ENCODE measurements at places on chromosomes 5 and 9.

DNA sequence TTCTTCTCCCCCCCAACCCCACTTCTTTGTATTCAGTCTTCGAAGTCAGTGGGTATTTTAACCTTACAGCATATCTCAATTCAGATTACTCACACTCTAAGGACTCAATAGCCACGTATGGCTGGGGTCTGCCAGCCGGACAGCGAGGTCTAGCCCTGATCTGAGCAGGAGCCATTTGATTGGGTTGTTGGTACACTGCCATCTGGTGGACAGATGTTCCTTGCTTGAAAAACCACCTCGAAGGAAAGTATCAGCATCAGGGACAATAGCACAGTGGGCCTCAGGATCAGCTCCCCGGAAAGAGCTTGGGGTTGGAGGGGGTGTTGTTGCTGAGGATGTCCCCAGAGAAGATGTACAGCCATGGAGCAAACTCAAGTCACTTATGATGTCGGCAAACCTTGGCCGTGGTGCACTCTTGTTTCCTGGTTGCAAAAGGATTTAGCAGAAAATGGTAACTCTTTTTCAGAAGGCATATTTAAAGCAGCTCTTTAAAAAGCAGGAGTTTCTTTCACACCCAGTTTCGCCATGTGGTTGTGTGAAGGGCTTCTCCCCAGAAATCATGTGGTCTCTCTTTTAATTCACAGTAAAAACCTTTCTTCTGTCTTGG, 31.7 kb upstream of the KCNMB1 start:
- peak; percentile 22 for DNase-seq

GRCh38 chr5:115097236-115097635, 72.5 kb downstream of the TRIM36 start:
- no peak for DNase-seq

DNA sequence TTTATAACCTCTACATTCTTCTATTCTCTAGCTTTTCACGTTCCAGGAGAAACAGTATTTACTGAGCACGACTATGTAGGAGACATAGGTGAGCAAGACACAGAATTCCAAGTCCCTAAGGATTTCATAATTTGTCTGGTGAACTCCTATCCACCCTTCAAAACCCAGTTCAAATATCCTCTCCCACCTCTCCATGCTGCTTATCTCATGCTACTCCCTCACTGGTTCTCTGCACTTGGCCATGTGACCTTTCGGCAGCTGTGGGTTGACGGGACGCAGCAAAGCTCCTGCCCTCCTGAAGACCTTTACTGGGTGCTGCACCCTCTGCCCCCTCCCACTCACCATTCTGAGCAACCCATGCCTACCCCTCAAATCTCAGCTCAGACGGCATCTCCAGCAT, 173.2 kb downstream of the RGS3 start:
- no peak for DNase-seq

- DNase-seq, result no peak
Measured at GRCh38 chr5:143781993-143782520, 29.9 kb upstream of the HMHB1 start.

DNA sequence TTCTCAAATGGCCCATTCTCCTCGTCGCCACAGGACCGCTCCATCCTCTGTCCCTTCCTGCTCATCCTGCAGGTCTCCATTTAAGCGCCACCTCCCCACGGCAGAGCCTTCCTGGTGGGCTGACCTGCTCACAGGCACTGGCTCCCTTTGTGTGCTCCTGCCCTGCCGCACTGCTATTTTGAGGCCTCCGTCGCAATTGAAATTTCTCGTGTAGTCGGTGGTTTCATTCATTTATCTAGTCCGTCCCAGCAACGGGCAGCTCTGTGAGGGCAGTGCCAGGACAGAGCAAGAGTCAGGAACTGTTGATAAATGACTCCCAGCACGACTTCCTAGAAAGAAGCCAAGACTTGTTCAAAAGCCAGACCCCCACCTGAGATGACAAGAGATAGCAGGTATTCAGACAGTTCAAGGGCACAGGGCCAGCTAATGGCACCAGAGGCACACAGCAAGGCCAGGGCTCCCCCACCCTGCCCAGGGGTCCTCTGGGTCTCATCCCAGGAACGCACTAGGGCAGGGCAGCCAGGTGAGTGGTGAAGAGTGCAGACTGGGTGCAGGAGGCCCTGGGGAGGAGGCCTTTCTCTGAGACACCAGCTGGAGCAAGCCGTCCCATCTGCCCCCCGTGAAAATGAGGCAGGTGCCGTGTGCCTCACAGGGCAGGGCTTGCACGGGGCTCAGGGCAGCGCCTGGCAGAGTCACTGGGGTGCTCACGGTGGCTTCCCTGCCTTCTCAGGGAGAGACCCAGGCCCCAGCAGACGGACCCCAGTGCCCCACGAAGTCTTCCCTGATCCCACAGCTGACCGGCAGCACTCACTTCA, 36.9 kb downstream of the FAM78A start:
- DNase-seq, result no peak

DNA sequence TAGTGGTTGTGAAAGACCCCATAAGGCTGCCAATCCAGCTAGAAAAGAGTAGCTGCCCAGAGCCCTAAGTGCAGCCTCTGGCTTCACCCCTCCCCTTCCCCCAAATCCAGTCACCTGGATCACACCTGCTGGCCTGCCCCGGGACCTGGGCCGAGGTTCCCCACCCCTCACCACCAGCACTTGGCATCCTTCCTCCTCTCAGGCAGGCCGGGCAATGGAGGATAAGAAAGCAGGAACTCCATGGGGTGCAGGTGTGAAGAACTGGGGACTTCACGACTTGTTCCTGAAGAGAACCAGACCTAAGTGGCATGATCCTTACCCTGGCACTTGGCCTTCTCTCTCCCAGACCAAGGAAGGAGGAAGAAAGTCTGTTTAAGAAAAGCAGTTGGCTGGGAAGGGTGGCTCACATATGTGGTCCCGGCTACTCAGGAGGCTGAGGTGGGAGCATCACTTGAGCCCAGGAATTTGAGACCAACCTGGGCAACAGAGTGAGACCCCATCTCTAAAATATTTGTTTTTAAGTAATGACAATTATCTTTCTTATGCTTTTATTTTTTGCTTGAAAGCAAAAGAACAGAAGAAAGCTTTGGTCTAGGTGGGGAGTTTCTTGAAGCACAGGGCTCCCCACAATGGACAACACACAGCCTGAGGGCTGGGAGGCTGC, 131.1 kb downstream of the PAX5 start:
- DNase-seq, result no peak

DNA sequence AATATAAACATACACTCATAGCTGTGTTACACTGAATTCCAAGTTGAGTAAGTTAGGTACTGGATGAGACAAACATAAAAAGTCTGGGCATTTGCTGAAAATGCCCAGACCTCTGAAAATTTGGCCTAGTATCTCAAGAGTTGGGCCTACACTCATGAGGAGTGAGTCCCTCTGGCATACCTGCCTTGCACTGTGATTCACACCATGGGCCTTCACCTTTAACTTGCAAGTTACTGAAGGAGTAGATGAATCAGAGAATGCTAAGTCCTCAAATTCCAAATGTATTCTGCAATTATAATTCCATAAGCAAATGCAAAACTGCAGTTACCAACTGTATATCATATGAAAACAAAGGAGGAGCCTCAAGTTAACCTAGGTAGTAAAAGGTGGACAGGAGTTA, 32.3 kb upstream of the C9orf40 start:
- no peak for DNase-seq

- no peak for DNase-seq
Measured at GRCh38 chr9:73149371-73150067, 2.1 kb upstream of the ANXA1 start.

DNA sequence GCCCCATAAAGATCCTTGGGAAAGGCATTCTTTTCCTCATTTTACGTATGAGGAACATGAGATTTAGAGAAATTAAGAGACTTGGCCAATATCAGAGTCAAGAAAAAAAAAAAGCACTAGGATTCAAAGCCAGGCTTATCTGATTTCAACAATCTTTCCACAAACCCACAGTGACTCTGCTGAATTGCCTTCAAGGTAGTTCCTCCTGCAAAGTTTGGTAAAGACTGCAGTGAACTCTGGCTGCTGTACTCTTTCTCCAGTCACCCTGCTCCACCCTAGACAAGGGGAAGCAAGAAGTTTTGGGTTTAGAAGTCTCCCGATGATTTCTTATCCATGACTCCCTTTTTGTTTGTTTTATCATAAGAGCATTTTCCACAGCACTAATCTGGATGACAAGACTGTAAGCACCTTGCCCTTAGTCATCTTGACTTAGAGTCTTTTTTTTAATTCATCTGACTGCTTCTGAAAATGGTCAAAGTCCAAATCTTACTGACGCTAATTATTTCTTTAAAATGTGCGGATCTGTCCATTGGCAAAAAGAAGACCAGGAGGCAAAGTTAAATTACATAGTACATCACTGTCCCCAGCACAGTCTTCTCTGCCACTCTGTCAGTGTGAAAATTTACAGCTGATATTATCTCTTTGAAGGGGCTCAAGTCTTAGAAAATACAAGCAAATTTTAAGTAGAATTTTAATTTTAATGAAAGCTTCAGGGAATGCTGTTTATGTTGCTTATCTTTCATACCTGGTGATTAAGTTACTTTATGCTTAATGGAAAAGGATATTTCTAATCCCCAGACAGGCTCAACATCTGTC, 180.1 kb downstream of the TTLL11 start:
- no peak for DNase-seq

DNA sequence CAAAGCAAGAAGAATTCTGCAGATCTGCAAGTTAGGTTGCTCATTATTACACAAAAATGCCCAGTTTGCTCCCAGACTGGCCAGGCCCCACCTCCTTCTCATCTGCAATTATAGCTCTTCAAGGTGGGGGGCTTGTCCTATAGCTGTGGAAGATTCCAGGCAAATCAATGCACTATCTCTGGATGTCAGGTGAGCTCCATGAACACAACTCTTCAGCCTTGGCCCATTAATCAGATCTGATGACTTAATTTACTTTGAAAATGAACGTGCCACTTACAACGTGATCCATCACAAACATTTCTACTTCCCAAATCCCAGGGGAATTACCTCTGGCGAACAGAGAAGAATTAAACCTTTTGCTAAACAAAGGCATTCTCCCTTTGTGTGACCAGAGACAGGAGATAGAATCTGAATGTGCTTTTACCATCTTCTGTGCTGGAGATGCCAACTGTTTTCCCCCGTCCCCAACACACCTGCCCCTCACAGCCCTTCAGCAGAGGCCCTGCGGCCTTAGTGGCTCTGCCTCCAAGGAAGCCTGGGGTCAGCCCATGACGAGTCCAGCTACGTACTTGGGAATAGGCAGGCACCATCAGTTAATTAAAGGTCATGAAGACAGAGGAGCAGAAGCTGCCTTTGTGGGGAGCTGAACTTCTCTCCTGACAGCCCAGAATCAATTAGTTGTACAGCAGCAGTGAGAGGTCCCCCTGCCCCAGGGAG, 60.5 kb downstream of the SNX18 start:
- DNase-seq, result no peak

DNA sequence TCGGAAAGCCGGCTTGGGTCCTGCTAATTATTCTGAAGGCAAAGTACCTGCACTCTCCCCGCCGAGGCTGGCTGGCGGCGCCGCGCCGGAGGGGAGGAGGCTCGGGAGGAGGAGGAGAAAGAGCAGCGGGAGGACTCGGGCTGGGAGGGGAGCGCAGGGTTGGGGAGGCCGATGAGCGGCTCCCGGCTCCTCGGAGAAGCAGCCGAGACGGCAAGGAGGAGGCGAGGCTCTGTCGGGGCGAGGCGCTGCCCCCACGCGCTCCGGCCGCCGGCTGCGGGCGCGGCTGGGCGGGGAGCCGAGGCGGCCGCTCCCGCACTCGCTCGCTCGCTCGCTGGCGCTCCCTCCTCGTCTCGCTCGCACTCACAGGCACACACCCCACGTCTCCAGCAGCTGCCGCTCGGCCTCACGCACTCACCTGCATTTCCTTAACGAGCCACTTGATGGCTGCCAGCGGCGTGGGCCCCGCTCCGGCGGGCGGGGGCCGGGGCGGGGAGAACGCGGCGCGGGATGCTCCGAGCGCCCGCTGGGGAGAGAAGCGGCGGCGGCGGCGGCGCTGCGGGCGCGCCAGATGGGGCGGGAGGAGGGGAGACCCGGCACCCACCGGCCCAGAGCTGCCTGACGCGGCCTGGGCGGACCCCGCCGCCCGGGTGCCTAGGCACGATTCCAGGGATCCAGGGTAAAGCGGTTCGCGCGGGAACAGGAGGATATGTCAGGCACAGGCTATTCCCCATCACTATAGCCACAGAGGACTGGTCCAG, at the start of gene PTPRD:
Gene PTPRD (minus strand): TSS at position 362 of the 758 bp plus-strand sequence.
- peak; percentile 44 for DNase-seq

- DNase-seq, result no peak
Measured at GRCh38 chr9:114112778-114113584, 13.9 kb upstream of the KIF12 start.

DNA sequence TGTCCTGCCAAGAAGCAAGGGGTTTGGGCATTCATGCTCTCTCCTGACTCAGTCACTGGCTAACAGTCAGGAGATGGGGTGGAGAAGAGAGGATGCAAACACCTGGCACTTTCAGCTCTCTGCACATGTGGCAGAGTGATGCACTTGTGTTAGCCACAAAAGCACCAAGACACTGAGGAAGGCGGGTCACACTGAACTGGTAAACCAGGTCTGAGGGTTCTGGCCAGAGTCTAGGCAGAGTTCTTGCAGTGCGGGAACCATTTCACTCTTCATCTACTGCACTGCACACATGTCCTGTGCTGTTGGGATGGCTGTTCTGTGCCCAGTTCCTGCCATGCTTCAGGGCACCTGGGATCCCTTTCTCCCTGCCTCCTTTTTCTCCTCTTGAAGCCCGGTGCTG, 157.1 kb upstream of the GDNF start:
- DNase-seq, result no peak

- DNase-seq, result no peak
Measured at GRCh38 chr5:107813559-107813958, 142.8 kb upstream of the EFNA5 start.

DNA sequence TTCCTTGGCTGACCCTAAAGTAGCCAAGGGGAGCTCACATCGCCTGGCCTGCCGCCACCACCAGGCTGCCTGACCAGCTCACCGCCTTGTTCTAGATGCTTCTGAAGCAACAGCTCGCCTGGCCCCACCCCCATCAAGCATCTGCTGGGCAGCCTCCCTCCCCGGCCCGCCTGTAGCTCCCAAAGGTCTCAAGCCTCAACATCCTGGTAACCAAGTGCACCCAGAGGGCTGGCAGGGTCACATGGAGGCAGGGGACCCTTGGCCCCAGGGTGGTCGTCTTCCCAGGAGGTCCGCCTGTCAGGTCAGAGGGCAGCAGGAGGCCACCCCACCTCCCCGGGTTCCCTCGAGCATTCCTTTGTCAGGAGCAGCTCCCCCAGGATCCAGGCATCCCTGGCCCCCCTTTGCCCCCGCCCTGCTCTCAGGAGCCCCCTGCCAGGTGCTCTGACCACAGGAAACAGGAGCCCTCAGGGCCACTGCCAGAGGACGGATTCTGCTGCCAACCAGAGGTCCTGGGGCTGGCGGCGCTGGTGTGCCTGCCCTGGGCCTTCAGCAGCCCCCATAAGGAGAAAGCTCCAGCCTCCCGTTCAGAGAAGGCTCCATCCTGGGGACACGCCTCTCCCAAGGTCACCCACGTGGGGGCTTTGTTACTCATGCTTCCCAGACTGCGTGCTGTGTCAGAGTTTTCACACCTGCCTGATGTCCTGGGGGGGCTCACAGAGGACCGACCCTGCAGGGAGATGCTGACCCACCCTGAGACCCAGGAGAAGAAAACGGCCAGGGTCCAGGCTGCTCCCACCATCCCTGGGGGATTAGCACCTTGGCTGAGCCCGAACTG, 3.5 kb upstream of the LRRC14B start:
- peak; percentile 59 for DNase-seq

- DNase-seq, result peak; percentile 0
Measured at GRCh38 chr5:52948418-52949076, 40.6 kb upstream of the ITGA2 start.

- no peak for DNase-seq
Measured at GRCh38 chr9:107875571-107875980, 386.0 kb upstream of the KLF4 start.

- no peak for DNase-seq
Measured at GRCh38 chr9:18122171-18122570, 351.8 kb upstream of the ADAMTSL1 start.

- no peak for DNase-seq
Measured at GRCh38 chr5:105172918-105173317, 1610.3 kb upstream of the NUDT12 start.
